ENCODE measurements at places on chromosomes 13 and 19.

- peak; percentile 43 for DNase-seq
Measured at GRCh38 chr13:40160618-40161350, 505.3 kb downstream of the COG6 start.

GRCh38 chr13:64928696-64929499 lies 2301.2 kb downstream of the PCDH9 start:
- DNase-seq: peak; percentile 45

GRCh38 chr19:42295831-42296525 lies 6.0 kb upstream of the PRR19 start:
- peak; percentile 52 for DNase-seq

DNA sequence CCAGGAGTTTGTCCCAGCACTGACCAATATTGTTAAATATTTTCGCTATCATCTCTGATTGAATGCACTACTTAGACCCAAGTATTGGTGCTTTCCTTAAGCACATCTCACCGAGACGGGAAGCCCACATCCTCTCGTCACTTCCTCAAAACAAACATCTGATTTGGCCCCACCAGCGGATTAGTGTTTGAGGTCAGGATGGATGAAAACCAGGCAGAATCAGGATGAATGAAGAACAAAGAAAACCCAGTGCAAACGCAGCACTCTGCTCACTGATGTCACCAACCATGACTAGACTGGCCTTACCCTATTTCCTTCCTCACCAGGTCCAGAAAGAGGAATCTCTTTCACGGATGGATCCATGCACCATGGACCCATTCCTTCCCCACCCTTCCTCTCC lies 6.0 kb downstream of the PLAUR start:
- DNase-seq: no peak

DNA sequence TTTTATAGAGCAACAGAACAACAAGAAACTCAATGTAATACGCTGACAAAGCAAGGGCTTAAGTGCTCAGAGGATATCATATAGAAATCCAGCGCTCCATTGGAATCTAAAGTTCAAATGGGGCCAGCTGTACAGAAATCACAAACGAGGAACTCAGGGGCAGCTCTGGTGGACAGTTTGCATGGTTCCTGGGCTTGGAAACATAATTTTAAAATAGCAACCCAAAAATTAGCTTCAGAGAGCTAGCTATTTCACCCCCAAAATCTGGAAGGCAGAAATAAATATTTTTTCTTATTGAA lies 19.2 kb upstream of the LATS2 start:
- no peak for DNase-seq

GRCh38 chr13:84812789-84813188 lies 930.5 kb upstream of the SLITRK1 start:
- no peak for DNase-seq

- peak; percentile 99 for DNase-seq
Measured at GRCh38 chr13:98890186-98890585, 87.7 kb downstream of the DOCK9 start.

DNA sequence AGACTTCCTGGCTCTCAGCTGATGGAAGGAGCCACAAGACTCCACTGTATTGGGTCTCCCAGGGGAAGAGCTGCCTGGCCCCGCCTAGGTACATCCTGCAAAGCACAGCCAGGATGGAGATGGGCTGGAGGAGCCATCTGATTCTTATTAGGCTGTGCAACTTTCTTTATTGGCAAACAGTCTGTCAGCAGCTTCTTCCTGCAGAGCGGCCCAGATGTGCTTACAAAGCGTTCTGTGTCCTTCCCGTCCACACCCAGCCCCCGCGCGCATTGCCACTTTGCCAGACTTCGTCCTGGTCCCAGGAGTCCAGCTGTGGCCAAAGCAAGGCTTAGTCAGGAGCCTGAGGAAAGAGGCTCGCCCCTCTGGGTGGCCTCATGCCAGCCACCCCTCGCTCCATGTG lies 409.3 kb downstream of the ZNF536 start:
- peak; percentile 47 for DNase-seq

GRCh38 chr13:41470196-41470595 lies 12.8 kb downstream of the RGCC start:
- DNase-seq: no peak

GRCh38 chr13:40255551-40255950 lies 410.9 kb downstream of the FOXO1 start:
- no peak for DNase-seq

DNA sequence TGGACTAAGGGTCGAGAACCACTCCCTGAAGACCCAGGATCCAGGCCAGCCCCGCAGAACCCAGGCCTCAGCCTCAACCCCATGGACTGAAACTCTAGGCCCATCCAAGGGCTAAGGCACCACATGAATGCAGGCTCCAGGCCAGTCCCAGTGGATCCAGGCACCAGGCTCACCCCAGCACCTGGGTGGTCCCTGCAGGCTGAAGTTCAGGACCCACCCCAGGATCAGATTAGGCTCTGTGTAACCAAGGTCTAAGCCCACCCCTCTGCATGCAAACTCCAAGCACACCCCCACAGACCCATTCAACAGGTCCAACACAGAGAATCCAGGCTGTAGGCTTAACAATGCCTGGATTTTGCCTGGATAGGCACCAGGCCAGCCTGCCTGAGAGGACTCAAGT lies 1876.2 kb downstream of the PCDH9 start:
- DNase-seq: no peak

GRCh38 chr19:35673121-35673804 lies 6.9 kb downstream of the UPK1A start:
- peak; percentile 71 for DNase-seq

DNA sequence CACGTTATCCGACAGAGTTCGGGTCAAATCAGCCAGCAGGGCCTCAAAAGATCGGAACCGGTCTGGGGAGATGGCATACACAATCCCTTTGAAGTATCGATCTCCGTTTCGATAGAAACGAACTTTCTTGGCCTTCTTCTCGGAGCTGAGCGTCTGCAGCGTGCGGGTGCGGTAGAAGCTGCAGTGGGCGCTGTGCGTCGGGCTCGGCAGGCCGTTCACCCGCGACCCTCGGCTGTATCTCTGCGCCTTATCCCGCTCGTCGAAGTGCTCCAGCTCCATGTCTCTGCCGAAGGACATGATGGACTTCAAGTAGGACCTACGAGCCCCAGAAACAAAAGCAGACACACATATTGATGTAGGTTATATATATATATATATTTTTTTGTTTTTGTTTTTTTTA lies 5.3 kb downstream of the DCLK1 start:
- no peak for DNase-seq

DNA sequence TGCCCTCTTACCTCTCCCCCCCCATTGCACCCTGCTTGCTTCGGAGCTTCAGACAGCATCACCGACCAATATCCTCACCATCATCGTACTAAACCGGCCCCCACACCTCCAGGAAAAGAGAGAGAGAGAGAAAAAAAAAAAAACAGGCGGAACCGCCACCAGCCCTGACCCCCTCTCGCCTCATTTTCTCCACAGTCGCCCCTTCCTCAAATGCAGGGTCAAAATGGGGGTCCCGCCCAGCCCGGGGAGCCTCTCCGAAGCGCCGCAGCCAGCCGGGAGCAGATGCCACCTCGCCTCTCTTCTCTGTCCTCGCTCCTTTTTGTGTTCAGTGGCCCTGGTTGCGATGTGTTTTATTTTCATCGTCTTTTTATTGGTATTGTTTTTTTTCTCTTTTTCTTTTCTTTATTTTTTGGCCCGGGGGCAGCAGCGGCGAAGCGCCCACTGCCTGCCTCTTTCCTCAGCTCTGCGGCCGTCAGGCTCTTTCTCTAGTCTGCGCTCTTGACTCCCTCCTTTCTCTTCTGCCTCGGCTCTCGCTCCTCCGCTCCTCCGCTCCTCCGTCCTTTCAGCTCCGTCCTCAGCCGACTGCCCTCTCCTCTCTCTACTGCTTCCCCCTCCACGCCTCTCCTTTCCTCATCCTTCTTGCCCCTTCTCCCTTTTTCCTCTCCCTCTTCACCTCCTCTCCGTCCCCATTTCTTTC lies 41.4 kb downstream of the DEDD2 start:
- DNase-seq: no peak

DNA sequence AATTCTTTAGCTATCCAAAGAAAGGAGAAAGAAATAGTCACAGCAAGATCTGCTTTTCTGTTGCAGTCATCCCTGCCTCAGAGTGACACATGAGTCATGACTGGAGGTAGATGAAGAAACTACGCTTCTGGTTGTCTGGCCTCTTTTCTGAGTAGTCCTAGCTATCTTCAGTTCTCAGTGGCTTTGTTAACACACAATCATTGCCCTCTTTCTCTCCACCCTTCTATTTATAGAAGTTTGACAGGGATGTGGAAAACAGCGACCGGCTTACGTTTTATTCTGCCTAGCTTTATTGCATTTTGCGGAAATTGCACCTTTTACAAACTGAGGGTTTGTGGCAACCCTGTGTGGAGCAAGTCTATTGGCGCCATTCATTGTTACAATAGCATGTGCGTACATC lies 26.7 kb downstream of the SPATA13 start:
- DNase-seq: peak; percentile 58

- no peak for DNase-seq
Measured at GRCh38 chr19:43641333-43641732, 1.7 kb upstream of the CADM4 start.

All from fibroblast of mammary gland (primary cell).